ENCODE measurements at places on chromosomes 12 and 14.

DNA sequence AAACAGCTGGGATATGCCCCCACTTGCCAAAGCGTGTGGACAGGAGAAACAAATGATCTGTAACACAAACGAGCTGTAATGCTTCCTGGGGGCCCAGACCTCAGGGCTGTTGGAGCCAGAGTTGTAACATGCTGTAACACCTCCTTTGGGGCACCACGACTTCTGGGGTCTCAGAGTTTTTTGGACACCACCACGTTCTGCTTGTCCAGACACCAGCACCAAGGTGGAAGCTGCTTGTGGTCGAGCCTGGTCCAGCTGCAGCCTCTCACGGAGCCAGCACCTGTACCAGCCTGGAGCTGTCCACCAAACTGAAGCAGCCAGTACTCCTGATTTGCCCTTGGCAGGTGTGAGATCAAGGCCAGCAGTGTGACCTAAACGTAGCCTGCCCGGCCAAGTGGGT is 879.4 kb downstream of the SLC6A15 start:
- DNase-seq = no peak

DNA sequence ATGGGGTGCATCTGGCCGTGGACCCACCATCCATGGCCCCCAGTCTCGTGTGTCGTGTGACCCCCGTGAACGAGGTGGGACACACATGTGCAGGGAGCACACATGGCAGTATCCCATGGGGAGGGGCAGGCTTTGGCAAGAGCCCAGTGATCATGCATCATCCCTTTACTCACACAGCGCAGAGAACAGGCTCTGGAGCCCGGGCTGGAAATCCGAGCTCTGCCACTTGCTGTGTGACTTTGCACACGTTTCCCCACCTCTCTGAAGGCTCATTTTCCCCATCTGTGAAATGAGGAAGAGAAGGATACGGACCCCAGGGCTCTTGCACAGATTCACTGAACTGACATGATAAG is 119.9 kb downstream of the PHETA1 start:
- DNase-seq = no peak

DNA sequence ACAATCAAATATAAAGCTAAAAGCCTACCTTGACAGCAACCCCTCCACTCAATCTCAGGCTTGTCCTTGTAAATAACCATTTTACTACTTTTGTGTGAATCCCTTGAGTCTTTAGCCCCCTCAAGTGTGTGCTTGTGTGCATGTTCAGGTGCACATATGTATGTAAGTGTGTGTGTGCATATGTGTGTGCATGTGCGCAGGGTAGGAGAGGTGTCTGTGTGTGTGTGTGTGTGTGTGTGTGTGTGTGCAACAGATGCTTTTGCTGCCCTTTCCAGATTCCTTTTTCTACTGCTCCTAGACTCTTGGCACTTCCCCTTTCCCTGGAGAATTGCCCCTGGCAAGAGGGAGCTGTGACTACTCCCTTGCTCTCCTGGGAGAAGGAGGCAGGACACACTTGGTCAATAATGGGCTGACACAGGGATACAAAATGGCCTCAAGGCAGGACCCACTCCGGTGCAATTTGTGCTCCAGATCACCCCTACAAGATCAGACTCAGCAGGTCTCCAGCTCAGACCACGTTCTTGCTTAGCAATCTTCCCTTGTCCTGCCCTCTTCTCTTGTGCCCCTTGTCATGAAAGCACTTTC is 73.4 kb downstream of the IFNG start:
- DNase-seq = no peak

DNA sequence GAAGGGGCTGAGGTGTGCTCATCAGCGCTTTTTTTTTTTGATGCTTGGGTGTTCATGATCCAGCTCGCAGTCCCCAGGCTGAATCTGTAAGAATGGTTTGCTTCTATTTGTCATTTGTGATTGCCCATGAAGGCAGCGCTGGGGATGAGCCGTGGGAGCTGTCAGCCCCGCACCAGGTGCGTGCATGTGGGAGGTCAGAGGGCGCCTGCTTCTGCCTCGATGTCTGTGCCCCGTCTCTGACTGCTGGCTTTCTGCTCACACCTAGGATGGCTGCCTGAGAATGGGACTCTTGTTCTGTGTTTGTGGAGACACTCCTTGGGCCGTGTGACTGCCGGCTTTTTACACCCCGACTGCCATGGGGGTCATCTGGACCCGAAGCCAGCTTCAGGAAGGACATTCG is 141.2 kb upstream of the RTL1 start:
- DNase-seq = no peak

GRCh38 chr14:103206023-103206481 is 82.8 kb downstream of the TNFAIP2 start:
- no peak for DNase-seq

- no peak for DNase-seq
These were observed 703.9 kb downstream of the FSCB start for GRCh38 chr14:43803076-43803689.

DNA sequence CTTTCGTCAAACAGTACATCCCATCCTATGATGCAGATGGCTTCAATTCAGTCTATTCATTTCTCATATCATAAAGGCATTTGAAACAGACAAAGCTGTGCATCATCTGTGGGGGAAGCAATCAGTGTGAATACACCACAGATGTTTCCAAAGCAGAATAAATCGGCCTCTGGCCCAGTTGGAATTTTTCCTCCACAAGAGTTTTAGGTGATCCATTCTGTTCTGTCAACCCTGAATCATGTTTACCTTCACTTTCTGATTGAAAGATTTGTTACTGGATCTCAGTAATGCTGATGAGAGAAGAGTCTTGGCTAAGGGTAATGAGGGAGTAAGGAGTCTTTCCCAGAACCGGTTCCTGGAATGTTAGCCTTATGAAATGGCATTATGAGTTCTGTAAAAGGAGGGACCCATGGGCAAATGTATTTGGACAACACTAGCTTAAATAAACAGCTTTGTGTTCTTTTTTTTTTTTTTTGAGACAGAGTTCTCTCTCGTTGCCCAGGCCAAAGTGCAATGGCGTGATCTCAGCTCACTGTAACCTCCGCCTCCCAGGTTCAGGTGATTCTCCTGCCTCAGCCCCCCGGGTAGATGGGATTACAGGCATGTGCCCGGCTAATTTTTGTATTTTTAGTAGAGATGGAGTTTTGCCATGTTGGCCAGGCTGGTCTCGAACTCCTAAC is 62.5 kb downstream of the TPH2 start:
- DNase-seq = no peak

- DNase-seq = no peak
These were observed 482.4 kb upstream of the SOX5 start for GRCh38 chr12:24431872-24432271.

DNA sequence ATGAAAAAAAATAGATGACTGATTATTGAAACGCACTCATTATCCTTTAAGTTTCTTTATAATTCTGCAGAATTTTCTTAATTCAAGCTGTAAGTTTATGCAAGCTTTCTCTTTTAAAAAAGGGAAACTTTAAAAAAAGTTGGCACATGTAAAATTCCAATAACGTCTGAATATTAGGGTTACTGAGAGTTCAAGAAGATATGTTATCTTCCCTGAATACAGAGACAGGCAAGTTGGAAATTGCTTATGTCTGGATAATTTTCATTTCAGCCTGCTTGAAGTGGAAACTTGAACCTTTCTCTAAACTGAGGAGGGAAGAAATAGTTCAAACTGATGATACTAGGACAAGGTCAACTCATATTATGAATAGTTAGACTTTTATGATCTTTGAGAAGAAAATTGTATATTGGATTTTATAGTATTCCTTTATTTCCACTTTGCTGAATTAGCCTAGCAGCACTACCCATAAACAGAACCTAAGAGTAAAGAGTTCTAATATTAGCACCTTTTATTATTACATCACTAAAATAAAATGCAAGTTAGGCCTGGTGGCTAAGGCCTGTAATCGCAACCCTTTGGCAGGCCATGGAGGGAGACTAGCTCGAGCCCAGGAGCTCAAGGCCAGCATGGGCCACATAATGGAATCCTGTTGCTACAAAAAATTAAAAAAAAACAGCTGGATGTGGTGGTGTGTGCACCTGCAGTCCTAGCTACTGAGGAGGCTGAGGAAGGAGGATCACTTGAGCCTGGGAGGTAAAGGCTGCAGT is 288.0 kb downstream of the TRHDE start:
- no peak for DNase-seq

- no peak for DNase-seq
These were observed 16.0 kb upstream of the AQP2 start for GRCh38 chr12:49934505-49934904.

DNA sequence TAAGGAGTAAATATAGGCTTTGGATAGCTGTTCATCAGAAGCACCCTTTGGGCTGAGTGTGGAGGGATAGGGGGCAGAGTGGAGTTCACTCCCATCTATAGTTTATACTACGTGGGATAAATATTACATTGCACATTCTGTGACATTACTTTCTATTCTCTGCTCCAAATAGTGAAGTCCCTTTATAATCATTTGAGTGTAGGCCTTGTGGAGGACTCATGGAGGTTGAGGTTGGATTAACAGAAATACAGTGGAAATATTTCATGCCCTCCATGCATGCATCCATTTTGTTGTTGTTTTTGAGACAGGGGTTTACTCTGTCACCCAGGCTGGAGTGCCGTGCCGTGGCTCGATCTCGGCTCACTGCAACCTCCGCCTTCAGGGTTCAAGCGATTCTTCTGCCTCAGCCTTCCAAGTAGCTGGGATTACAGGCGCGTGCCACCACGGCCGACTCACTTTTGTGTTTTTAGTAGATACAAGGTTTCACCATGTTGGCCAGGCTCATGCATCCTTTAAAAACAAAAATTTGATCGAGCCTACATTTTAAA is 1.4 kb downstream of the CHPT1 start:
- DNase-seq = no peak

DNA sequence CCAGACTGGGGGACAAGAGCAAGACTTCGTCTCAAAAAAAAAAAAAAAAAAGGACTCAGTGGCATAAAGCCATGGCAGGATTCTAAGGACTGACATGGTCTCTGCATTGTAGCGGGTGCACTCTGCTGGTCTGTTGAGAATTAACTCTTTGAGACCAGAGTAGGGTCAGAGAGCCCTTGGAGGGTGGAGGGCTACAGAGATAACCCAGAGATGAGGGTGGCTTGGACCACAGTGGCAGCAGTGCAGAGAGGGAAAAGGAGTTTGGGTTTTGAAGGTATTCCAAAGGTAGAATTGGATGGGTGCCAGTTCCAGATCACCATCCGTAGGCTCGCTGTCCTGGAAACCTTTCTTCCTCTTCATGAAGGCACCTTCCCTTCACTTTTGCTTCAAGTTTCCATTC is 14.3 kb upstream of the DYNC1H1 start:
- DNase-seq = no peak

Measured in activated CD8-positive, alpha-beta memory T cell treated with anti-CD3 and anti-CD28 coated beads, Interleukin-2, amount 50 U/mL, for 4 hours (primary cell).